ENCODE measurements at places on chromosomes 5 and 9.

GRCh38 chr5:135137146-135137915, 103.3 kb upstream of the PITX1 start:
- no peak for DNase-seq

GRCh38 chr5:61731946-61732314, 399.9 kb downstream of the ZSWIM6 start:
- no peak for DNase-seq

GRCh38 chr9:33144551-33144950, 22.6 kb downstream of the B4GALT1 start:
- no peak for DNase-seq

GRCh38 chr5:138884554-138884953, 9.4 kb upstream of the LRRTM2 start:
- no peak for DNase-seq

DNA sequence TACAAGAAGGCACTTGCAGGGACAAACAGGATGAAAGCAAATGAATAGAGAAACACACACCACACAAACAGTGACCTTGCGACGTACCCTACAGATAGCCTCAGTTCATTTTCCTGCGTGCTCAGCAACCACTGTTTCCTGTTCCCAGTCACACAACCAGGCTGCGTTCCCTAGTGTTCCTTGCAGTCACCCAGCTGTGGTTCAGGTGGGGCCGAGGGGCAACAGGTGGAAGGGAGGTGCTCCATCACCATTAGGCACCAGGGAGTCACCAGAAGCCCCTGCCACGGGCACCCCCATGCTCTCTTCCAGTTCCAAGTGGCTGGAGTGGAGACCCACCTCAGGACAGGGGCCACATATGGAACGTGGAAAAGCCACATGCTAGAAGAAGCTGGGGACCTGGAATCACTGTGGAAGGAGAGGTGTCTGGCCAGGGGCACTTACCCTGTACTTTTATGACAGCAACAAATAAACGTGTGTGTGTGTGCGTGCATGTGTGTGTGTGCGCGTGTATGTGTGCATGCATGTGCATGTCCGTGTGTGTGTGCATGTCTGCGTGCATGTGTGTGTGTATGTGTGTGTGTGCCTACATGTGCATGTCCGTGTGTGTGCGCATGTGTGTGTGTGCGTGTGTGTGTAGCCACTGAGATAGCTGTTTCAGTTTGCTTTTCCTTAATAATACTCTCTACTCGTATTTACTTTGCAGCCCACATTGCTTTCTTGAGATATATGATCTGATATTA, 18.8 kb upstream of the FCN2 start:
- DNase-seq, result no peak

Measured in activated T-cell treated with anti-CD3 and anti-CD28 coated beads for 4 hours (primary cell).